ENCODE measurements at places on chromosomes 2 and 18. TPM values are rescaled to one million over a fixed set of nuclear protein-coding genes. Genes with fewer than 3 reads are reported as not detected.

DNA sequence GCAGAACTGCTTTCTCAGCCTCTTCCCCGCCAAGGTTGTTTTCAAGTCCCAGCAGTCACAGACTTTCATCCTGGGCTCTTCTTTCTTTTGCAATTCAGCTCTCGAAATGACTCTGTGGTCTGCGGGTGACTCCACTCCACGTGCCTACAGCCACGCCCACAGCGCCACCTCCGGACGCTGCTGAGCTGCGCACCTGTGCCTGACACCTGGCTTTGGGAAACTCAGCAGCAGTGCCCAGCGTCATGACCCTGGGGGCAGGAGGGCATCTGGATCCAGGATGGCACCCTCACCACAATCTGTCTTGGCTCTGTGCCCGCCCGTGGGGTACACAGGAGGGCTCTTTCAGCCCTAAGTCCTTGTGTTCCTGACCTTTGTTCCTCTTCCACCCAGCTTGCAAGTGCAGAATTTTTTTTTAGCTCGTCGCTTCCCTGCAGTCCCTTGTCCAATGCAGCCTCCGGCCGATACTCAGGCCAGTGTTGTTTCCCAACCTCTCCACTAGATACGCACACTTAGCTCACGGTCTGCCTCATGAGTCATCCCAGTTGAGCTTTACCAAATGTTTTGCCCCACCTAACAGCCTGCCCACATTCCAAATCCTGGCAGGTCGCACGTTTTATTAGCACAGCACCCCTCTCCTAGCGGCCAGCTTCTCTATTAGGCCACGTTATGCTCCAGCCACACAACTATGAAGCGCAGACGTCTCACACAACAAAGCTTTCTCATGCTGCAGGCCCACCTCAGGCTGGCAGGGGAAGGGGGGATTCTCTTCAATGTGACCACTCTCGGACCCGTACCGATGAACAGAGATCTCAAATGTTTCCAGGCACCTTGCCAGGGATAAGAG lies 6.5 kb upstream of the CAPN10 start:
- peak; percentile 89 for DNase-seq

GRCh38 chr2:129771418-129772189 lies 207.9 kb upstream of the RAB6C start:
- no peak for DNase-seq

DNA sequence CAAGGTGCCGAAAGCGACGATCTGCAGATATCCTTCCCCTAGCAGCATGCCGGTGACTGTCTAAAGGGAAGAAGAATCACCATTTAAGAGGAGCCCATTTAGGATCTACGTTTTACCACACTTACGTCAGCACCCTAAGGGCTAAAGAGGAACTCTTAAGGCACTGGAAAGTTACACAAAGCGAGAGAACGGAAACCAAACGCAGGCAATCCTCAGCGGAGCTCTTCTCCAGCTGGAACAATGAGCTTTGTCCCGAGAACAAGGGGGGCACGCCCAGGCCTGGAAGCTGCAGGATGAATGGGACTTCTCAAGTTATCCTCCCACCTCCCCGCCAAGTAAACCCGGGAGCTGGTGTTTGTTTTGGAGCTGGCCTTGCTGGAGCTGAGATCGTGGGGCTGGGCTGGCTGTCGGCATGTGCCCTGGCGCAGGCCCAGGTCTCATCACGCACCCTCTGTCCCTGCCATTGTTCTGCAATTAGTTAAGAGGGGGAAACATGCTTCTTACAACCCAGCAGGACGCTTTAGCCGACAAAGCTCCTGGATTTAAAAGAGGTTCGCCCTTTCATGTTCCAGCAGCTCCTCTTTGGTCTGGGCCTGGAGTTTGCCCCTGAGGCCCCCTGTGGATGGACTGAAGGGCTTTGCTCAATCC lies 36.4 kb downstream of the PXDN start:
- DNase-seq: peak; percentile 90

DNA sequence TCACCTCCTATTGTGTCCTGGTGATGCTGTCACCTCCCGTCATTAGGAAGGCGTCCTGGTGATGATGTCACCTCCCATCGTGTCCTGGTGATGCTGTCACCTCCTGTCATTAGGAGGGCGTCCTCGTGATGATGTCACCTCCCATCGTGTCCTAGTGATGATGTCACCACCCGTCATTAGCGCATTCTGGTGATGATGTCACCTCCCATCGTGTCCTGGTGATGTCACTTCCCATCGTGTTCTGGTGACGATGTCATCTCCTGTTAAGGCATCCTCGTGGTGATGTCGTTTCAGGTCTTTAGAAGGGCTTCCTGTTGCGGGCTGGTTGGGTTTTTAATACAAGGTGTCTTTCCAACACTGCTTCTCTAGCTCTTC lies 40.7 kb downstream of the CTDP1 start:
- no peak for DNase-seq

DNA sequence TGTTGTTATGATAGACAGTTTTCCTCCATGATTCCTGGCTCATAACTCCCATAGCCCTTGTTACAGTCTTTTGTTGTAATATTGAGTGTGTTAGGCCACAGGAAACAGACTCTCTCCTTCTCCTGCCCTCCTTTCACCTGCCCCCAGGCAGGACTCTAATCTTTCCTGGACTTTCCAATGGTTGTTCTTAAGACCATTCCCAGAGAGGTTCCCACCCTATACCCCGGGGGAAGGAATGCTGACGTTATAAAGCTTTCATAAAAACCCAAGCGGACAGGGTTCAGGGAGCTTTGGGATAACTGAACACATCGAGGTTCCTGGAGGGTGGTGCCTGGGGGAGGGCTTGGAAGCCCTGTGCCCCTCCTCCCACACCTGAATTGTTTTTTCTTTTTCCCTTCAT lies 2.8 kb upstream of the EFR3B start:
- DNase-seq: no peak

The LAPTM4A gene
- 401 TPM for polyA plus RNA-seq

GRCh38 chr2:169965495-169965894 lies 138.2 kb downstream of the UBR3 start:
- peak; percentile 26 for DNase-seq
